ENCODE measurements at places on chromosomes 7 and 10.

GRCh38 chr7:24703296-24703695 is 54.0 kb downstream of the GSDME start:
- DNase-seq: no peak

GRCh38 chr7:46705386-46706255 is 784.5 kb upstream of the IGFBP3 start:
- DNase-seq: no peak

GRCh38 chr10:23557777-23558176 is 118.9 kb downstream of the OTUD1 start:
- no peak for DNase-seq

GRCh38 chr7:99997545-99998137 is 17.8 kb upstream of the ZKSCAN1 start:
- peak; percentile 91 for DNase-seq

GRCh38 chr7:153859239-153859638 is 193.0 kb upstream of the DPP6 start:
- no peak for DNase-seq

DNA sequence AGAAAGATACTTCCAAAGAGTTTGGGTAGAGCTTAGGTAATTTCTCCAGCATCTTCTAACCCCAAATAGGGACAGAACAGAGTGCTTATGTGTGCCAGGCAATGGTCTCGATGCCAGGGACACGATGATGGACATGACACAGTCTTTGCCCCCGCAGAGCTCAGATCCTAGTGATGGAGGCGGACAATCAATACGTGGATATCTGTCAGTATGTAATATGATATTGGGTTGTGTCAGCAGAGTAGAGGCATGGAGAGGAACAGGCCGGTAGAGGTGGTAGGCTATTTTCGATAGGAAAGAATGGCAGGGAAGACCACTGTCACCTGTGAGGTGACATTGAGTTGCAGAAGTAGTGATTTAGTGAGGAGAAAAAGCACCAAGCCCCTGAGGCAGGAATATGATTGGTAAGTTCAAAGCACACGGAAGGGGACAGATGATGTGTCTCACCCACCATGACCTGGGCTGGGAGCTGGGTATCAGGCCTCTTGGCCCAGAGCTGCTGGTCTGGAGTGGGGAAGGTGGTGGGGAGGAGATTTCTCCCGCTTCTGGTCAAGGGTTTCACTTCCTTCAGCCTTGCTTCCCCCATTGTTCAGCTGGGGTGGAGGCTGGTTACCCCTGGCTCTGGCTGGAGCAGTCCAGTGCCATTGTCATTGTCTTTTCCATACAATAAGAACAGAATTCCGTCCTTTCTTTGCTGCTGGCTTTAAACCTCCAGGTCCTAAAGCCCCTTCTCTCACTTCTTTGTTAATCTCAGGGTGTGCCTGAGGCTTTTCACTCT is 36.0 kb upstream of the SRGN start:
- no peak for DNase-seq

- DNase-seq: no peak
Measured at GRCh38 chr10:129694691-129695243, 227.7 kb downstream of the MGMT start.

DNA sequence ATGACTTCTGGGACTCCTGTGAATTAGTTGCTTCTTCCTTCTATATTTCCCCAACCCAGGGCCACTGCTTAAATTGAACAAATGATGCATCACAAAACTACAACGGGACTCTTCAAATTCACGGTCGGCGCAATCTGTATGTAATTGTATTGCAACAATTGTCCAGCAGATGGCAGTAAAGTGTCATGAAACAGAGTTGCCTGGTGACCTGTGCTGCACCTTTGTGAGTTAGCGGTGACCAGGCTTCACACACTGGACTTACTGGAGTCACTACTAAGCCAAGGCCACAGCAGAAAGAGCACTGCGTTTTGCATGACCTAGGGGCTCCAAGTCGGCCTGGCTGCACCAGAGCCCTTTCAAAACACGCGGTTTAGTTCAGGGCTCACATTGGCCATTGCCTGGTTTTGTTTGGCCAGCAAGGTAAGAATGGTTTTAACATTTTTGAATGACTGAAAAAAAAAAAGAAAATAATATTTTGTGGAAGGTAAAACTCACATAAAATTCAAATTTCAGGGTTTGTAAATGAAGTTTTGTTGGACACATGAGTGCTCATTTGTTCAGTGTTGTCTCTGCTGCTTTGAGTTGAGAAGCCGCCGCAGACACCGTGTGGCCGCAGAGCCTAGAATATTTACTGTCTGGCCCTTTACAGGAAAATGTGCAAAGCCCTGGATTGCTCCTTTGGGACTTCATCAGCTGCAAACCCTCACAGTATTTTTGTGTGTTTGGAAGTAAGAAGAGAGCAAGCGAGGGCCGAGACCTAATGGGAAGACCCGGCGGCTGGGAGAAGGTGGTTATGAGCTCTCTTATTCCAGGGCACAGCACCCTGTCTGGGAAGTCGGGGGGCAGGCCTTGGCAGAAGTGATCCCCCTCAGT is 23.2 kb upstream of the ZNF32 start:
- DNase-seq: peak; percentile 62

DNA sequence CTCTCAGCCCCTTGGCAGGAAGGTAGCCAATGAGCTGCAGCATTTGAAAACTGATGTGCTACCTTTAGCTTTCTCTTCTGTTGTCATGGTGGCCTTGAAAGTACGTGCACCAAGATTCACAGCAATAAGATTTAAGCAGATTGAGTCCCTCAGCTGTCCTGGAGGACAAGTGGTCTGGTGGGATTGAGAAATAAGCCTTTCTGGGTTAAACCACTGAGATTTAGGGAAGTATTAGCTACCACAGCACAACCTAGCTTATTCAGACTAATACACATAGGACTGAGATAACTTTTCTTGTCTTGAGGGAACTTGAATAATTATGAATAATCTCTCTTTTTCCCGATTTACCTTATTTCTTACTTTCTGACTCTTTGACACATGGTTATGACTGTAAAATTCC is 324.0 kb downstream of the PTEN start:
- no peak for DNase-seq

GRCh38 chr7:50317697-50318669 is 13.5 kb downstream of the IKZF1 start:
- DNase-seq: no peak

All from SW480 (cell line).